ENCODE measurements at places on chromosomes 16 and 17.

- peak; percentile 18 for DNase-seq
These were observed 3.2 kb upstream of the NLRP1 start for GRCh38 chr17:5587438-5588032.

DNA sequence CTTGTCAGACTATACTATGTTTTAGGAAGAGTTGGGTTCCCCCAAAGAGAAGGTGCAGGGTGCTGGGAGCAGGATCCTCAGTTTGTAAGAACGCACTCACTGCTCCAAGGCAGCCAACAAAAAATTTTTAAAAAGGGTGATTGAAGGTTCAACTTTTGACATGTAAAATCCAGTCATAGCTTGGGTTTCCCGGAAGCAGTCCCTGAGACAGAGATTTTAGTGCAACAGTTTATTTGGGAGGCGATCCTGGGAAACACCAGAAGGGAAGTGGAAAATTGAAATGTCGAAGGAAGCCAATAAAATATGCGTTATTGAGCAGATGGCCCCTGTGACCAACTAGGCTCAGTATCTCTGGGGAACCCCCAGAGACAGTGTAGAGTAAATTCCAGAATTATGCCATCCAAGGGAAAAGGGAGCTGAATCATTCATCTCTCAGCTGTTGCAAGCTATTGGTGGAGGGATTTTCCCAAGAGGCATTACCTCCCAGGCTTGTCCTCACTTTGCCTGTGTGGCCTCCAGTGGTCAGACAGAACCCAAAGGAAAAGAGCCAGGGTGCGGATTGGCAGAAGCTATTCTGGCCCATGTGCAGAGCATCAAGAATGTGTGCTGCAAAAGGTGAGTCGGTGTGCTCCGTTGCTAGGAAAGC is 72.9 kb downstream of the HS3ST3B1 start:
- no peak for DNase-seq

DNA sequence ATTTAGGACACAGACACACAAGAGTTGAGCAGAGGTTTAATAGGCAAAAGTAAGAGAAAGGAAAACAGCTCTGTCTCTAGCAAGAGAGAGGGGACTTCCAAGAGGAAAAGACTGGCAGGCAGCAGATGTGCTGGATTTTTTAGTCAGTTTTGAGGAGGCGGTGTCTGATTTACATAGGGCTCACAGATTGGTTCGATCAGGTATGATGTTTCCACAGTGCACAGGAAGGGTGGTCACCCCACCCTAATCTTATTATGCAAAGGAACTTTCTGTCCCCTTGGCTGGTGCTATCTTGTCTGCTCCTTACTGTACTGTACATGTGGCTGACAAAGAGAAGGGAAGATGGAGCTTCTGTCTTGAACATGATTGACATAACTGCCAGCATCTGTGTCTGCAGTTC is 25.3 kb downstream of the BFAR start:
- no peak for DNase-seq

DNA sequence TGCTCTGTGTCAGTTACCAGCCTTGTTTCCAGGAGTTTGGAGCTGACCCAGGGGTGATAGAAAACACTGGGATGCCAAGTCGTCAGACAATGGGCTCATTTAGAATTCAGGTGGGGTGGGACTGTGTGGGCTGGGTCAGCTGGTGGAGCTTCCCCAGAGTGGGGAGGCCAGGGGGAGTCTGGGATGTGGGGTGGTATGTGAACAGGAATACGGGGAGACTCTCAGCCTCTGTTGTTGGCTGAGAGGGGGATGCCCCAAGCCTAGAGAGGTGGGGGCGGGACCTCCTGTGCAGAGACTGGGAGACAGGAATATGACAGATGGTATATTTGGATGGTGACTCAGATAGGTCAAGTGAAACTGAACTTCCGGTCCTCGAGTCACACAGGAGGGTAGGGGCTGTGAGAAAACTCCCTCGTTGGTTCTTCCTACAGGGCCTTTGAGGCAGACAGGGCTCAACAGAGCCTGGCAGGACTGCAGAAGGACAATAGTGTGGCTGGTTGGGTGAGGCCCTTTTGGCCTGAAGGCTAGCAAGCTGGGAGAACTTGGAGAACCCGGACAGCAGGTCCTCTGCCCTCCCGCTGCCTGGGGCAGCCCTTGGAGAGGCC is 23.7 kb downstream of the CDH1 start:
- peak; percentile 59 for DNase-seq

DNA sequence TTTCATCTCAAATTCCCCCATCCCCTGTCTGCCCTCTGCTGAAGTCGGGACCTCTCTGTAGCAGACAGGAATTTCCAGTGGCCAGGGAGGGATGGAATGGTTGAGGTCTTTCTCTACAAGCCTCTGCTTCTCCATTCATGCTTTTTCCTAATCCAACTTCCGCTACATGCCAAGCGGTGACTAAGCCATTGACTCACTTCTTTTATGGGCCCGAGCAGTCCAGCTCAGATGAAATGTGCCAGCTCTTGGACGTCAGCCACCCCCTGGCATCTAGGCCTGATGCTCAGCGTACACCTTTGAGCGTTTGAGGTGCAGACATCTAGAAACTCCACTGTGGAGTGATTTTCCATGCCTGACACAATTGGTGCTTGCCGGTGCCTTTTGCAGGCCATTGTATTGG is 40.7 kb upstream of the GPR139 start:
- no peak for DNase-seq

DNA sequence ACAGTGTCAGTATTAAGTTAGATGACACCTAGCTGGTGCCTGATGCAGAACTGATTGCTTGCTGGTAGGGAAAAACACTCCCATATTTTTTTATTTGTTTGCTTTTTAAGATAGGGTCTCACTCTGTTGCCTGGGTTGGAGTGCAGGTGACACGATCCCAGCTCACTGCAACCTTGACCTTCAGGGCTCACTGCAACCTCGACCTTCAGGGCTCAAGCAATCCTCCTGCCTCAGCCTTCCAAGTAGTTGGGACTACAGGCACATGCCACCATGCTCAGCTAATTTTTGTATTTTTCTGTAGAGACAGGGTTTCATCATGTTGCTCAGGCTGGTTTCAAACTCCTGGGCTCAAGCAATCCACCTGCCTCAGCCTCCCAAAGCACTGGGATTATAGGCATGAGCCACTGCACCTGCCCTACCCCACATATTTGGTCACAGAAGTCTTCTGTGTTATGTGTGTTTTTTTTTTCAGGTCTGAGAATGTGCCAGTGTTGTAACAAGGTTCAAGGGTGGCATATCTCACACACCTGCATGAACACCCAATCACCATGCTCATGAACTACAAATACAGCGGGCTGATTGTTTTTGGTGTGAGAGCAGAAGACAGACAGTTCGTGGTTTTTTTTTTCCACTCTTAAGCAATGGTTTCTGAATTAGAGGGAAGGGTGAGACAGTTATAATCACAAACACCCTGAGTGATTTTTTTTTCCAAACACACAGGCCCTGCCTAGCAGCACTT is 22.8 kb downstream of the SPAG9 start:
- no peak for DNase-seq

- no peak for DNase-seq
These were observed 2.9 kb downstream of the XPO6 start for GRCh38 chr16:28208824-28209223.

GRCh38 chr16:1794908-1795666 is 1.6 kb upstream of the IGFALS start:
- no peak for DNase-seq

DNA sequence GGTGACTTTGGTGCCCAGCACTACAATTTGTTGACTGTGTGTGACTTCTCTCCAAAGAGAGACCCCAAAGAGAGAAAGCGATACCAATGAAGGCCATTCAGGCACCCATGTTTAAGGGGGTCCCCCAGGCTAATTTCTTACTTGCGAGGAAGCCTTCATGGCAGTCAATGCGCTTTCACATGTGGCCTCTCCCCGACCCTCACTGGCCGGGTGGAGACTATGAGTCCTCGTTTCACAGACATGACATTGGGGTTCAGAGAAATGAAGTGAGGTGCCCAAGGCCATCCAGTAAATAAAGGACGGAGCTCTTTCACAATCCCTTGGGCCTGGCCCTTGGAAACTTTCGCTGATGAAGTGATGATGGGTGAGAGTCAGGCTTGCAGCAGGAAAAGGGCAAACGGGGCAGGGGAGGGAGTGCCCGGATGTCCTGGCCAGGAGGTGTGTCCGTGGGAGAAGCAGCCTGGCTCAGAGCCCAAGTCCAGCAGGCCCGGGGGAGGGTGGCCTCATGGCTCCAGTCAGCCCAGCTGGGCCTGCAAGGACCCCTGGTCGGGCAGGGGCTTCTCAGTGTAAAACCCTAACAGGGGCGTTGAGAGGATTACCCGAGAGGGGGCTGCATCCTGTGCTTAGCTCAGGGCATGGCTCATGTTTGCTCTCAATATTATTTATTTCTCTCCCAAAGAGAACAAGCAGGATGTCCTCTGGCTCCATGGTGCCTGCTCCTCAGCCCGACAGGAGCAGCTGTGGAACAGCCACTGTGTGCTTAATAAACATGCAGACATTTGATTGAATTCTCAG is 14.7 kb downstream of the TBX2 start:
- DNase-seq = no peak

DNA sequence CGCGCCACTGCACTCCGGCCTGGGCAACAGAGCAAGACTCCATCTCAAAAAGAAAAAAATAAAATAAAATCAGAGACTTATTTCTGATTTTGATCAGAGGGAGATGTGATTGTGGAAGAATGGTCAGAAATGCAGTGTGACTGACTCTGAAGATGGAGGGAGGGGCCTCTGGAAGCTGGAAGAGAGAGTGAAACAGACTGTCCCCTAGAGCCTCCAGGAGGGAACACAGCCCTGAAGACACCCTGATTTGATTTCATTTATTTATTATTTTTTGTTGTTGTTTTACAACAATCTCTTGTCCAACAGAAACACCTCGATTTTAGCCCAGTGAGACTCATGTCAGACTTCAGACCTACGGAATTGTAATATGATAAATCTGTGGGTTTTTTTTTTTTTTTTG is 26.1 kb downstream of the BCL7C start:
- DNase-seq = no peak

- no peak for DNase-seq
These were observed 18.6 kb downstream of the SCNN1B start for GRCh38 chr16:23320693-23321092.

GRCh38 chr17:19311016-19311415 is 51.5 kb downstream of the B9D1 start:
- no peak for DNase-seq

DNA sequence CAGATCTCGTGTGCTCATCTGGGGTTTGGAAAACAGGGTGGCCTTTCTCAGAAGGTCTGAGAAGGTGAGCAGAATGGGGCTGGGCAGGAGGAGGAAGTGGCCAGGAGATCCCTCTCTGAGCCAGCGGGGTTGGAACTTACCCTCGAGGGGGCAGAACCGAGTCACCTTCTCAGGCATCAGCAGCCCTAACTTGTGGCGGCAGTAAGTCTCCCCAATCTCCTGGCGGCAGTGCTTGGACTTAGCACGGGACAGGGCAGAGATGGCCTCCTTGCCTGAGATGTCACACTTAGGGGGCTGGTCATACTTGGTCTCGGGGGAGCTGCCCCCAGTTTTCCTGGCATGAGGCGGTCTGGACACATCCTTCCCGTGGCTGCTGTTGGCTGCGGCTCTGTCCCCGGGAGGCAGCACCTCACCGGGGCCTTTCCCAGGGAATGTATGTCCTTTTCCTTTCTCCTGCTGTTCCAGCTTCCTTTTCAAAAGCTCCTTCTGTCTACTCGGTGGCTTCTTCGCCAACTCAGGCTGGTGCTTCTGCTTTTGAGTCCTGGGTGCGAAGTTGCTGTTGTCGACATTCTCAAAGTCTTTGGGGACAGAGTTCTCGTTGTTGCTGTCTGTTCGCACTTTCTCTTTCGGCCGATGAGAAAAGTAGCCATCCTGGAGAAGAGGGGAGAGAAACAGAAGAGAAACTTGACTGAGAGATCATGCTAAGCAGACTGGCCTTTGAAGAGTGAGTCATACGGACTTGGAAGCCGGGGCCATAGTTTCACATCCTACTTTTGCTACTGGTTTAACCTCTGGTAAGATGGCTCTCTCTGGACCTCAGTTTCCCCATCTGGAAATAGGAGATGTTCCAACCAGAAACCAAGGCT is 211.7 kb downstream of the XYLT1 start:
- DNase-seq = no peak

DNA sequence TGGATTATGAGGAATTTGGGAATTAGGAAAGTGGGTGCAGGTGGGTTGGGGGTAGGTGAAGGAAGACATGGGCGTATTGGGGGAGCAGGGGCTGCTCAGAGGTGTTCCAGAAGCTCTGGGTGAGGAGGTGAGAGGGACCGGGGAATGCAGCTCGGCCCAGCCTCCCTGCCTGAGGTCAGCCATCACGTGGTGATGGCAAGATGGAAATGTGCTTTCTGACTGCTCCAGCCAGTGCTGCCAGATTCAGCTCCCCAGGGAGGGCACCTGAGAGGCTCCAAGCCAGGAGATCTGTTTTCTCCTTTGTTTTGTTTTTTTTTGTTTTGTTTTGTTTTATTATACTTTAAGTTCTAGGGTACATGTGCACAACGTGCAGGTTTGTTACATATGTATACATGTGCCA is 35.2 kb upstream of the STH start:
- no peak for DNase-seq

DNA sequence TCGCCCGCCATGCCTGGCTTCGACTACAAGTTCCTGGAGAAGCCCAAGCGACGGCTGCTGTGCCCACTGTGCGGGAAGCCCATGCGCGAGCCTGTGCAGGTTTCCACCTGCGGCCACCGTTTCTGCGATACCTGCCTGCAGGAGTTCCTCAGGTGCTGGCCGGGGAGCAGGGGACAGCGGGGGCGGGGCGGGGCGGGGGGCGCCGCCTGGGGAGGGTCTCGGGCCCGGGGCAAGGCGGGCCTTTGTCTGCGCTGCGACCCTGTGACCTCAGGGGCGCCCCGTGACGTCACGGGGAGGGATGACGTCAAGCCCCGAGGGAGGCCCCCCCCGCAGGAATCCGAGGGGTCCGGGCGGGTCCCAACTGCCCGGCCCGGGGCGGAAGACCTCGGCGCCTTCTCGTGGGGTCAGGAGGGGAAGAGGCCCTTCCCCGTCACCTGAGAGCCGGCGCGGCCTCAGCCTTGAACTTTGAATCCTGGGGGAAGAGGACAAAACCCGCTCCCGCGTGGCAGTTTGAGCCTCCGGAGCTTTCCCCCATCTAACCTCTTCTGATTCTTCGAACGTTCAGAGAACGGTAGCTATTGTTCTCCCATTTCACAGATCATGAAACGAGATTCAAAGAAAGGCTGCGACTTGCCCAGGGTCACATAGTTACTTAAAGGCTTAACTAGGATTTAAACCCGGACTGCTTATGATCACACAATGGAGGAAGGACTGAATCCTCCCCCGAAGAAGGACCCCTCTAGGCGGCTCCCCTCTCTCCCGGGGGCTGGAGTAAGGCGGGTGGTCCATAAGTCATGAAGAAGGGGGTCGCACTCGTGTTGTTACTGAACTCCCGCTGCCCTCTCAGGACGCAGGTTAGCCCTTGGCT is 527 bp downstream of the TRAF4 start:
- DNase-seq = peak; percentile 77

DNA sequence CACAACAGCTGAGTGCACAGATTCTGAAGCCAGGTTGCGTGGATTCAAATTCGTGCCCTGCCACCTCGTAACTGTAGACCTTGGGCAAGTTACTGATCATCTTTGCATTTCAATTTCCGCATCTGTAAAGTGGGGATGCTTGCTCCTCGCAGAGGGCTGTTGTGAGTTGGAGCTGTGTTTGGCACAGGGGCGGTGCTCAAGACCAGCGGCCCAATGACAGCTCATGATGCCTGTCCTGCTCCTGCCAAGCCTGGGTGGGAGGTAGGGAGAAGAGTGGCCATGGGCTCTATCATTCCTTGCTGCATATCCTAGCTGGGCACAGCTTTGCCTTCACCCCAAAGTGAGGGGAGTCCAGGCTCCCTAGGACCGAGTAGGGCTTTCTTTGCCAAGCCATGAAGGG is 12.6 kb downstream of the NXPH3 start:
- no peak for DNase-seq
